ENCODE measurements at places on chromosomes 3 and 15.

GRCh38 chr3:157607826-157608405 lies 104.7 kb upstream of the VEPH1 start:
- H3K27me3 ChIP-seq: no peaks in the 10 kb centered on the region
- H3K4me1 ChIP-seq: no peaks in the 10 kb centered on the region

DNA sequence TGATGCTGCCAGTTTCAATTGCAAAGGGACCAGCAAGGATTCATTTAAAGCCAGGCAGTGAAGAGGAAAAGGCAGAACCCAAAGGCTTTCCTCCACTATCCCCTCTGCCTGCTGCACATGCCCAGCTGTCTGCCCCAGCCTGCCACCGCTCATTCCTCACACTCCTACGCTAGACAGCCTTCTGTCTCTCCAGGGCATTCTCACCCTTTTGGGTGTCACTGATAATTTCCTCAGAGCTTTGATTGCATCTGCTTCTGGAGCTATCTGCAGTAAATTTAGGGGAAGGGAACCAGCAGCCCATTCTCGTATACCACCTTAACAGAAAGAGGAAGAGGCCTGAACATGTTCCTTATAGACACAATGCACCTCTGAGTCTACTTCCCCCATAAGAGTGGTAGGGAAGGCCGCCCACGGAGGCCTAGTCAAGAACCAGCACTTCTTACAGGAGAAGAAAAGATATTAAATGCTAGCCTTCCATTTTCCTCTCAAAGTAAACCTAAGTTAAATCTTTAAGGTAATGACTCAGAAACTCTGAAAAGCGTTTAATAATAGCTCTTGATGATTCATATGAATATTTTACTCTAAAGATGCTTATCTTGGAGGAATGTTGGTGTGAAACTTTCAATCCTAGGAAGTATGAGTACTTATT lies 20.9 kb downstream of the NUDT16 start:
- H3K27me3 ChIP-seq: no peaks in the 10 kb centered on the region
- no peaks in the 10 kb centered on the region for H3K4me1 ChIP-seq
- no peak overlapping the region for H3K4me3 ChIP-seq

DNA sequence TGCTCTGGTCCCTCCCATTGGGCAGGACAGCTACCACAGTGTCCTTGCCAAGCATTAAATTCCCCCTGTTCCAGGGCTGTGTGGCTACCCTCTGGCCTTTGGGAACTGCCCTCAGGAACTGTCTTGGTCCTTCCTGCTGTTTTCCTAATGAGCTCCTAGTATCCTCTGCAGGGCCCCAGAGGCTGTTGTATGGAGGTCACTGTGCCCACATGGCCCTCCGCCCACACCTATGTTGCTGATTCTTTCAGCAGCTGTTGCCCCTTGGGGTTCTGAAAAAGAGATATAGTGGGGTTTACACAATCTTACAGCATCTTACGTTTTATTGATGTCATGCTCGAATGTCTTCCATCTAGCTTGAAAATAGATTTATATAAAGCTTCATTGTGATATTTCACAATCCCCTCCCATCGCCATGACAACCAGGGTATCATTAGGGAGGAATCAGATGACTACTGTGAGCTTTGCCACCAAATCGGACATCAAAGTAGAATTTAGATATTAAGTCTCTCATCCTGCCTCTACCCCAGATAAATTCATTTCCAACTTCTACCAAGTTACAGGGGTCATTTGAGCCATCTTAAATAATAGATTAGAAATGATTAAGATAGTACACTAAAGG lies 97.1 kb upstream of the NR2E3 start:
- no peaks in the 10 kb centered on the region for H3K27me3 ChIP-seq
- no peak overlapping the region for H3K4me3 ChIP-seq
- no peaks in the 10 kb centered on the region for H3K36me3 ChIP-seq
- no peak overlapping the region for H3K27ac ChIP-seq
- H3K4me1 ChIP-seq: no peaks in the 10 kb centered on the region

DNA sequence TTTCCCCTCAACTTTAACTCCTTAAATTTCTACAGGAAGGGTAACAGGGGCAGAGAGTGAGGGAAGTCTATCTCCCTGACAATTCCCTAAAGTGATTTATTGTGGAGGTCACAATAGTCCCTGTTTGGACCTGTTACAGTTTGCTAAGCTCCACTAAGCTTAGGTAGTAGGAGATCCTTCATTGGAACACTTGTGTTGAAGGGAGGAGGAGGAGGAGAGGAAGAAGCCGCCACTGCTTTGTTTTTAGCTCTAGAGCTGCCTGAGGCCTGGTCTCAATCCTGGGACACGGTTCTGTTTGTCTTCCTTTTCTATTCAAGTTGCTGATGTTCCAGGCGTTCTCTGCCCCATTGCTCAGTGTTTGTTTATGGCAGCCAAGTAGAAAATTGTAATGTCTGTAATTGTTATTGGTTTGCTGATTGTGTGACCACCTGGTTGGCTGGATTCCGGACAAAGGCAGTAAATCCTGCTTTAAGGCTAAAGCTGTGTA lies 48.4 kb downstream of the HES1 start:
- H3K4me1 ChIP-seq: no peaks in the 10 kb centered on the region
- no peak overlapping the region for H3K4me3 ChIP-seq
- no peaks in the 10 kb centered on the region for H3K36me3 ChIP-seq
- H3K27ac ChIP-seq: no peak overlapping the region

- DNase-seq: no peak
- H3K4me3 ChIP-seq: no peak overlapping the region
- peaks cover 2% of the 10 kb centered on the region for H3K36me3 ChIP-seq
- H3K27me3 ChIP-seq: no peaks in the 10 kb centered on the region
Observed at GRCh38 chr3:55959471-55960080, 472.5 kb upstream of the WNT5A start.

- H3K4me1 ChIP-seq: no peaks in the 10 kb centered on the region
- H3K27me3 ChIP-seq: no peaks in the 10 kb centered on the region
- no peak overlapping the region for H3K27ac ChIP-seq
- no peak for DNase-seq
Observed at GRCh38 chr15:101173233-101174119, 78.4 kb downstream of the CHSY1 start.

DNA sequence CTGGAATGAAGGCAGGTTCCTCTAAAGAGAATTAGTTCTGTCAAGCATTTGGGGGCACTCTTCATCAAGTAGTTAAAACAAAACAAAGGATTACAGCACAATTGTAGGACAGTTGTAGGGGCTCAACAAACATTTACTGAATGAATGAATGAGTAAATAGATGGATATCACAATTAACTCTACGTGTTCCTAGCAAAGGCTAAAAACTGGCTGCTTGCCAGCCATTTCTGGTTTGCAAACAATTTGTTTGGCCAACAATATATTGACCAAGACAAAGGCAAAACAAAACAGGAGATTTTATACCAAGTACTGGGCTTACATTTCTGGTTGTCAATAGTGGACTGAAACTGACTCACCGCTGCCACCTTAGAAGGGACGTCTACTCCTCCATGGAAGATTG lies 116.8 kb downstream of the ZNF280D start:
- no peak overlapping the region for H3K4me3 ChIP-seq
- H3K27ac ChIP-seq: no peak overlapping the region

DNA sequence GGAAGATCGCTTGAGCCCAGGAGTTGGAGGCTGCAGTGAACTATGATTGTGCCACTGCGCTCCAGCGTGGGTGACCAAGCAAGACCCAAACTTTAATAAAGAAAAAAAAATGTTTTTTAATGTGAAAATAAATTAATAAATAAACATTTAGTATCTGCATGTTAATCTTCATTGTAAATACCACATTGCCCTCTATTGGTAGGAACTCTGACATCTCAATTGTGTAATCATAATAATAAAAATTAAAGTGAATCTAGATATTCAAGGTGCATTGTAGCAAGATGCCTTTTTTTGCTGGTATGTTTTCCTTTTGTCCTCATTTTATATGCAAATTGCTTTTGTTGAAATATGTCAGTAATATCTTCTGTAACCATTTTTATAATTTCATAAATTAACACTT lies 95.0 kb upstream of the LIMD1 start:
- H3K36me3 ChIP-seq: peaks cover 49% of the 10 kb centered on the region
- no peak for DNase-seq
- no peaks in the 10 kb centered on the region for H3K4me1 ChIP-seq
- H3K27me3 ChIP-seq: no peaks in the 10 kb centered on the region
- H3K4me3 ChIP-seq: no peak overlapping the region

GRCh38 chr3:152281133-152281713 lies 12.5 kb downstream of the MBNL1 start:
- no peak overlapping the region for H3K4me3 ChIP-seq
- H3K4me1 ChIP-seq: peaks cover 2% of the 10 kb centered on the region
- no peak for DNase-seq
- no peak overlapping the region for H3K27ac ChIP-seq
- H3K36me3 ChIP-seq: no peaks in the 10 kb centered on the region
- H3K27me3 ChIP-seq: no peaks in the 10 kb centered on the region

GRCh38 chr3:60917141-60917540 lies 334.1 kb downstream of the FHIT start:
- no peaks in the 10 kb centered on the region for H3K4me1 ChIP-seq
- no peak overlapping the region for H3K27ac ChIP-seq
- no peaks in the 10 kb centered on the region for H3K36me3 ChIP-seq
- H3K27me3 ChIP-seq: no peaks in the 10 kb centered on the region
- DNase-seq: no peak

GRCh38 chr15:86624261-86625036 lies 544.8 kb downstream of the AGBL1 start:
- H3K4me3 ChIP-seq: no peak overlapping the region
- peak; percentile 88 for DNase-seq
- no peak overlapping the region for H3K27ac ChIP-seq
- H3K4me1 ChIP-seq: no peaks in the 10 kb centered on the region

DNA sequence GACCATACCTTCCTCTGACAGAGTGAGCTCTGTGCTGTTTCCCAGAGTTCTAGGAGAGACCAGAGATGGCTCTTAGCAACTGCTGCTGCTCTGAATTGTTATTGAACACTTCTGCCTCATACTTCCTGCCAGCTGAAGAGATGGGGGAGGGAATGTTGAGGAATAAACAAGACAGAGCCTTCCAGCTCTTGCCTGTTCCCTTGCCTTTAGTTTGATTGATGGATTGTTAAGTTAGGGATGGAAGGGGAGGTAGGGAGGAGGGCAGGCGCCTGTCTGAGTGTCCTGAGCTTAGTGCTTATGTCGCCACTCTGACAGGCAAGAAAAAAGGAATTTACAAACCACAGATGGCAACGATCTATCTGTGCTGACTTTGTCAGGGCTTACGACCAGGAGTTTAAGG lies 42.8 kb downstream of the ZNF609 start:
- peaks cover 33% of the 10 kb centered on the region for H3K36me3 ChIP-seq
- no peaks in the 10 kb centered on the region for H3K27me3 ChIP-seq
- H3K27ac ChIP-seq: no peak overlapping the region
- H3K4me1 ChIP-seq: peaks cover 3% of the 10 kb centered on the region
- no peak for DNase-seq
- H3K4me3 ChIP-seq: no peak overlapping the region

DNA sequence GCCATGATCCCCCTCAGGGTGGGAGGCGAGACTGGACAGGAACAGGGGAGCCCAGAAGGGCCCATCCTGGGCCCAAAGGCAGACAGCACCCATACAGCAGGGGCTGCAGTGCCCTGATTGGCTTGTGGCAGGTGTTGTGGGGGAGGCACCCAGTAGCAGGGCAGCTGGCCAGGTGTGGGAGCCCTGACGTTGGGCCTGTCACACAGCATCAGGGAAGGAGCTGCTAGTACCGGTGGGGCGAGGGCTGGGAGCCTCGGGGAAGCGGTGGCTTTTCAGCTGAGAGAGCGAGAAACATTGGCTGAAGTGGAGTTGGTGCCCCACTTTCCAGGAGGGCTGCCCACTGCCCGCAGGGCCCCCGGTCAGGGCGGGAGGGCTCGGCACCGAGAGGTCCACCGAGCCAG lies 19.7 kb upstream of the CYP11A1 start:
- H3K4me1 ChIP-seq: no peaks in the 10 kb centered on the region
- no peak overlapping the region for H3K4me3 ChIP-seq
- H3K36me3 ChIP-seq: no peaks in the 10 kb centered on the region

- no peak overlapping the region for H3K4me3 ChIP-seq
- DNase-seq: no peak
- H3K27me3 ChIP-seq: no peaks in the 10 kb centered on the region
- H3K36me3 ChIP-seq: no peaks in the 10 kb centered on the region
Observed at GRCh38 chr3:150385296-150386242, 22.5 kb upstream of the TSC22D2 start.

GRCh38 chr3:129576514-129577352 lies 29.7 kb downstream of the PLXND1 start:
- DNase-seq: no peak
- H3K4me1 ChIP-seq: no peaks in the 10 kb centered on the region
- H3K27ac ChIP-seq: no peak overlapping the region

DNA sequence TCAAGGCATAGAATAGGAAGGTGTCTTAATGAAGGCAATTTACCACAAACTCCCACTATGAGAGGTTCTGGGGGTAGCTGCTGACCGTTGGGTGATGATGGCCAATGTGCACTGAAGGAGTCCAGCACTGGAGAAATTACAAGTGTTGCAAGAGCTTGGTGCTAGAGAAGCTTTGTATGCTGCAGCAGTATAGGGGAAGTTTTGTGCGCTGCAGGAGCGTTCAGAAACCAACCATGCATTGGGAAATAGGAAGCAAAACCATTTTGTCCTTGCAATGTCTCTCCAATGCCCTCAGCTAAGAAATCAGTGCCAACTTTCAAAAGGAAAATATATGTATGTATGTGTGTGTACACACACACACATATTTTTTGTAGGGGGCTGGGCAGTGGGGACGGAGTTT lies 441.6 kb upstream of the NAALADL2 start:
- no peaks in the 10 kb centered on the region for H3K36me3 ChIP-seq
- no peaks in the 10 kb centered on the region for H3K27me3 ChIP-seq
- no peak overlapping the region for H3K27ac ChIP-seq
- no peak for DNase-seq
- H3K4me3 ChIP-seq: no peak overlapping the region

DNA sequence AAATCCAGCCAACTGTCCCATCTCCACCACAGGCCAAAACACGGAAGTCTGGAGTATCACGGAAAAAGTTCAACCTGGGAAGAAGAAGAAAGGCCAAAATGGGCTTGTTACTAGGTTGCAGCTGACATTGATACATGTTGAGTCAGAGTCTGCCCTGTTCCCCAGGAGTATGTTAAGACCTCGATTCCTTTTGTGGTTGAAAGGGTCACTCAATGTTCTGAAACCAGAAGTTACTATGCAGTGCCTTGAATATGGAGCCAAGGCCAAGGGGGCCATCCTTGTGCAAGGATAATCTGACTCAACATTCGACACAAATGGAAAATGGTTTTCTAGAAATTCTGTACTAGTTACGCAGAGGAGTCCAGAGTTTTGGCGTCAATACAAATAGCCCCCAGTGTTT lies 104.2 kb downstream of the DGKG start:
- no peaks in the 10 kb centered on the region for H3K27me3 ChIP-seq
- no peak for DNase-seq
- no peaks in the 10 kb centered on the region for H3K36me3 ChIP-seq
- H3K27ac ChIP-seq: no peak overlapping the region
- no peaks in the 10 kb centered on the region for H3K4me1 ChIP-seq

GRCh38 chr3:123813876-123814275 lies 70.3 kb downstream of the MYLK start:
- no peak overlapping the region for H3K4me3 ChIP-seq
- no peaks in the 10 kb centered on the region for H3K27me3 ChIP-seq
- no peak overlapping the region for H3K27ac ChIP-seq
- H3K36me3 ChIP-seq: no peaks in the 10 kb centered on the region
- no peak for DNase-seq
- H3K4me1 ChIP-seq: no peaks in the 10 kb centered on the region

- no peak for DNase-seq
- H3K4me1 ChIP-seq: no peaks in the 10 kb centered on the region
- H3K27me3 ChIP-seq: peaks cover 38% of the 10 kb centered on the region
- no peaks in the 10 kb centered on the region for H3K36me3 ChIP-seq
Observed at GRCh38 chr3:10875914-10876313, 59.9 kb downstream of the SLC6A11 start.

- H3K4me1 ChIP-seq: no peaks in the 10 kb centered on the region
- no peaks in the 10 kb centered on the region for H3K36me3 ChIP-seq
- no peak for DNase-seq
- H3K4me3 ChIP-seq: no peak overlapping the region
Observed at GRCh38 chr3:11624704-11625375, 18.9 kb downstream of the VGLL4 start.
